ENCODE measurements at places on chromosomes 6 and 20.
A peak's percentile ranks its signal among the peaks of the same experiment; 100 is the strongest.

DNA sequence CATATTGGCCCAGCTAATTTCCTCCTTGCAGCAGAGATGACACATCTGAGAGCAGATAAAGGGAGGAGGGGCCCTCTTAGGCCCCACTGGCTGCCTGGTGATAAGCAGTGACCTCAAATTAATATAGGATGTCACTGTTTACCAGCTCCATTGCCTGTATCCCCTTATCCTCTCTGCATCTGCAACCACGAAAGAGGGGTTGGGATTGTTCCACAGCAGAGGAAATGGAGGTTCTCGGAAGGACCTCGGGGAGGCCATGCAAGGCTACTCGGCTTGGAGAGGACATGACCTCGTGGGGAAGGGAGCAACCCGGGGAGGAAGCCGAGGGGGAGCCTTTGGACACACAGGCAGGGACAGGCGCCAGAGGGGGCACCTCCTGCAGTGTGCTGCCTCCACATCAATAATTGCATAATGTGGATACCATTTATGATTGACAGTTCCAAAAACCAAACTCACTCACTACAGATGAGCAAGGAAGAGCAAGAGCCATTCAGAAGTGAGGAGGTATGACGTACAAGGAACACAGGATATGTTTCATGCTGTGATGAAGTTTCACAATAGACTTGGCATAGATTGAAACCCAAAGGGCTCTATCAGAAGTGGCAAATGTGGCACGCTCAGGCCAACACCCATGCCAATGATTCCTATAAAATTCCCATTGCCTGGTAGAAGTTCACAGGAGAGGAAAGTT, 177.2 kb upstream of the RNF24 start:
- DNase-seq: no peak

- no peak for DNase-seq
Observed at GRCh38 chr6:129748212-129748900, 38.4 kb upstream of the ARHGAP18 start.

- no peak for DNase-seq
Observed at GRCh38 chr6:84136364-84137050, 90.9 kb downstream of the CEP162 start.

DNA sequence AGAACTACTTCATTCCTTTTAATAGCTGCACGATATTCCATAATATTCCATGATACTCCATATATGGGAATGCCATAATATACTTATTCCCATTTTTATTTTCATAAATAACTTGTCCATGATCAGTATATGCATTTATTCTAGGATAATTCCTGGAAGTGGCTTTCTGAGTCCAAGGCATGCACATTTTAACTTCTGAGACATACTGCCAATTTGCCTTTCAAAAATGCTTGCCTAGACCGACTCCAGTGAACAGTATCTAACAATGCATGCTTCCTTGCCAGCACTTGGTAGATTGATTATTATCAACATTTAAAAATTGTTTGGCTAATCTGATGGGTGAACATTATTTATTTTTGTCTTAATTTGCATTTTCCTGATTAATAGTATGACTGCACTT, 54.0 kb downstream of the SPTLC3 start:
- DNase-seq: no peak

GRCh38 chr6:132733814-132734213, 20.0 kb upstream of the VNN1 start:
- DNase-seq: no peak

DNA sequence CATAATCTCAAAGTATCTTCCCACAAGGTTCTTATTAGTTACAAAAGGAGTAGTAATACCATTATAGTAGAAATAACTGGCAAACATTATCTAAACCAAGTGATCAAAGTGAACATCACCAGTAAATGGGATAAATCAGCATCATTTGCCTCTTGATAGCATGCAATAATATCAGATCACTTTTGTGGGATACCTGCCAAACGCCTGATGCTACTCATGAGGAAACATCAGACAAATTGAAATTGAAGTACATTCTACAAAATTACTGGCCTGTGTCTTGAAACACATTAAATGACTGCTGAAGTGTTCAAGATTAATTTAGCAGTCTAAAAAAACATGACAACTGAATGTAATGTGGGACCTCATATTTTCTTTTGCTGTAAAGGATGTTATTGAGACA, 208.1 kb downstream of the TINAG start:
- no peak for DNase-seq

GRCh38 chr6:150169609-150170008, 26.8 kb downstream of the PPP1R14C start:
- DNase-seq: no peak

DNA sequence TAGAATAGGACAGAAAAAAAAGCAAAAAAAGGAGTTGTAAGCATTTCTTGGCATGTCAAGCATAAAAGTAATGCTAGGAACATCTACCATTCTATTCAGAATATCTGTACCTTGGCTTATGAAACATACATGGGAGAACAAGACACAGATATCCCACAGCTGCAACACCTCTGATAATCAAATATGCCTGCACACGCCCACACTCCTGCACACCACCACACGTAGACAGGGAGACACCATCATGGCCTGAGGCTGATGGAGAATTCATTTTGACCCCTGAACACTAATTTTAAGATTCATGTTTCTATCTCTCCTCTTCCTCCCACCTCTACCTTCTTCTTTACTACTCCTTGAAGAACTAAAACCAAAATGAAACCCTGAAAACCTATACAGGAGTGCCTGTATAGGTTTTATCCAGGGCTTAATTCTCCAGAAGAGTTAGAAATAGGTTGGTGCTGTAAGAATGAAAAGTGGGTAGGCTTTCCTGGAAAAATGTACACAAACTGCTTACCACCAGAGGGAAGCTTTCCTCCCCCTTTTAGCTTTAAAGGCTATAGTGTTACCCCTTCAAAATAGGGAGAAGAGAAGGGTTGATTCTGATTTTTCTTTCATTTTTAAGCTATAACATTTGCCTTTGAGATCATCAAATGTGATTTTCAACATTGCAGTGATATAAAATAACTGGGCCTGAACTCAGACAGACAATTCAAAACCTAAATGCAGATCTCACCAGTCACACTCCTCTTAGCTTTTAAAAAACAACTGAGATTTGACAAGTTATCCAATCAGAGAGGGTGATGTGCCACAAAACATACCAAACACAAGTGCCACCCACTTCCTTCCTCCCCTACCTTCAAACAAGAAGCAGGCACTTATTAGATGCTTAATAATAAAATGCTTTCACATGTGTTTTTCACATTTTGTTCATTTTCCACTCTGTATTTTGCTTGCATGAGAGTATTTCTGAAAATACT, 57.9 kb downstream of the ELOVL5 start:
- DNase-seq: no peak

DNA sequence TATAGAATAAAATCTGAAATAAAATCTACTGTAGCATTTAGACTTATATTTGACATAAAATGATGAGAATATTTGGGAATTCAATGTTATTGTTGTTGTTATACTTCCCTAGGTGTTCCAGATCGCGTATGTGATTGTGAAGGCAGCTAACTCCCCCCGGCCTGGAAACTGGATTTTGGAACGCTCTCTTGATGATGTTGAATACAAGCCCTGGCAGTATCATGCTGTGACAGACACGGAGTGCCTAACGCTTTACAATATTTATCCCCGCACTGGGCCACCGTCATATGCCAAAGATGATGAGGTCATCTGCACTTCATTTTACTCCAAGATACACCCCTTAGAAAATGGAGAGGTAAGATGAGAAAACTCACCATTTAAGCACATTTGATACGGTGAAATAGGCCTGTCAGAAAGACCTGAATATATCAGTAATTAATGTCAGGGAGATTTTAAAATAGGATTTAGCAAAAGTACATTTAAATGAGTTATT, 215.2 kb downstream of the LAMA2 start:
- no peak for DNase-seq

GRCh38 chr6:5486214-5486613, 224.9 kb downstream of the FARS2 start:
- DNase-seq: no peak

GRCh38 chr6:153489479-153489878, 358.4 kb upstream of the RGS17 start:
- no peak for DNase-seq

DNA sequence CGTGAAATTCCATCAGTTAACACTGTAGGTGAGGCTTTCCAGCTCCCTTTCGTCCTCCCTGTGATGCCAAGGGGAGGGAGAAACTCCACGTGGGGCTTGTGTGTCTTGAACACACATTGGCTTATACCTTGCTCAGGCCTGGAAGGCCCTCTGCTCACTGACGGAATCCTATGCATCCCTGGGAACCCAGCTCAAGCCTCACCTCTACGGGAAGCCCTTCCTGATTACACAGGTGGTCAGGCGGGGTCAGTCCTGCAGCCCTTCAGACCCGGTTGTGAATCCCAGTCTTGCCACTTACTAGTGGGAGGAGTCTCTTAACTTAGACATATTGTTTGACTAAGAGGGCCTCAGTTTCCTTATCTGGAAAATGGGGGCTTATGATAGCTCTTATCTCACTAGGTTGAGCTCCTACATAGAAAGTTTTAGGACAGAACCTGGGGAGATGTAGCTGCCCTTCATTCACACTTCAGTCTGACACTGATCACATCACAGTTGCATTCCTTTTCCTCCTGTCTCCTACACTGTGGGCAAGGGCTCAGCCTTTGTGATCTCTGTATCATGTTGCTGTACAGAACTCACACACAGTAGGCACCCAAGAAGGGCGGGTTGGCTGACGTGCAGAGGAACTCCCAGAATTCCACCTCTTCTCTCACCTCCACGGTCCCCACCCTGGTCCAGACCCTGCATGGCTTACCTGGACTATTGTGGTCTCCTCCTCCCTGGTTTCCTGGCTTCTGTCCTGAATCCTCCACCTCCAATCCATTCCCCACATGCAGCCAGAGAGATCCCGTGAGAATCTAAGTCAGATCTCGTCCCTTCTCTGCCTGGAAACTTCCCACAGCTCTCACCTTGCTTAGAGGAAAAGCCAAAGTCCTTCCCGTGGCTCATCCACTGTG, 129.6 kb downstream of the CEBPB start:
- DNase-seq: no peak

- DNase-seq: no peak
Observed at GRCh38 chr6:97059473-97059872, 134.9 kb downstream of the KLHL32 start.

GRCh38 chr20:35303735-35304491, 11.7 kb upstream of the FAM83C start:
- peak; percentile 37 for DNase-seq

GRCh38 chr20:15342991-15343523, 1005.6 kb upstream of the FLRT3 start:
- no peak for DNase-seq
